ENCODE measurements at places on chromosomes 7 and 10. TPM values are rescaled to one million over a fixed set of nuclear protein-coding genes. Genes with fewer than 3 reads are reported as not detected.

Gene PSPH
- 115 TPM for total RNA-seq

Gene OR6V1
- total RNA-seq: not detected

Gene CALML5
- not detected for total RNA-seq

Gene SVOPL
- total RNA-seq: not detected

Gene GPR15LG
- total RNA-seq: not detected

Gene ADARB2
- not detected for total RNA-seq

Gene NEUROG3
- not detected for total RNA-seq

Gene MKX
- total RNA-seq: 0.08 TPM

Gene GTF2IRD1
- 6.8 TPM for total RNA-seq

Gene HPSE2
- not detected for total RNA-seq

Gene SYT15B
- not detected for total RNA-seq

Gene MEST
- total RNA-seq: 248 TPM

Gene IGFBP3
- 73.8 TPM for total RNA-seq

Gene VWA2
- total RNA-seq: 0.08 TPM

All from smooth muscle cell of the coronary artery (primary cell).